ENCODE measurements at places on chromosomes 1 and 21. TPM values are rescaled to one million over a fixed set of nuclear protein-coding genes. Genes with fewer than 3 reads are reported as not detected.

The SPRTN gene
- total RNA-seq: 7.4 TPM

The CLCA1 gene
- total RNA-seq: 0.05 TPM

The SLX9 gene
- total RNA-seq: 70.7 TPM

The NBPF20 gene
- 0.88 TPM for total RNA-seq

The DNM3 gene
- 1.2 TPM for total RNA-seq

The GUCA2B gene
- not detected for total RNA-seq

The GLMN gene
- 6.2 TPM for total RNA-seq

The PGLYRP4 gene
- total RNA-seq: not detected

The ADCY10 gene
- total RNA-seq: 0.22 TPM

The CDK11B gene
- total RNA-seq: 24.3 TPM

The AADACL3 gene
- not detected for total RNA-seq

The SLC45A3 gene
- total RNA-seq: 5.2 TPM

The PTPN7 gene
- 0.44 TPM for total RNA-seq

The KAZN gene
- total RNA-seq: 2.2 TPM

The FHL3 gene
- total RNA-seq: 15.8 TPM

The RAB42 gene
- 1.2 TPM for total RNA-seq

The ERICH3 gene
- total RNA-seq: not detected

The RCSD1 gene
- 42.7 TPM for total RNA-seq

The NBPF26 gene
- 0.36 TPM for total RNA-seq

The DNAH14 gene
- total RNA-seq: 3.0 TPM

The TEX38 gene
- total RNA-seq: 0.22 TPM

The BARHL2 gene
- not detected for total RNA-seq

The TFF3 gene
- total RNA-seq: 2.9 TPM

The FCER1A gene
- total RNA-seq: 0.96 TPM

All from left ventricle myocardium inferior (tissue), 1 donor.